AG09309 (cell line): ENCODE measurements at places on chromosomes 12 and 14.

DNA sequence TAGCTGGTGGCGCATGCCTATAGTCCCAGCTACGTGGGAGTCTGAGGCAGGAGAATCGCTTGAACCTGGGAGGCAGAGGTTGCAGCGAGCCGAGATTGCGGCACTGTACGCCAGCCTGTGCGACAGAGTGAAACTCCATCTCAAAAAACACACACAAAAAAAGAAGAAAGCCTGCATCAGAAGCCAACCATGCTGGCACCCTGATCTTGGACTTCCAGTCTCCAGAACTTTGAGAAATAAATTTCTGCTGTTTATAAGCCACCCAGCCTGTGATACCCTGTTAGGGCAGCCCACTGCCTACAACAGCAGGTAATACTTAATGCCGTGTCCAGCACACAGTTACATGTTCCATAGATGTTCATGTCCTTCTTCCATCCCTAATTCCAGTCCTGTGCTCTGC lies 62.7 kb downstream of the NDUFA12 start:
- DNase-seq = no peak

- no peak for DNase-seq
Measured at GRCh38 chr12:41485203-41485602, 297.1 kb downstream of the PDZRN4 start.

GRCh38 chr14:89432226-89432625 lies 15.2 kb upstream of the FOXN3 start:
- DNase-seq = no peak

GRCh38 chr12:97800561-97800960 lies 338.0 kb downstream of the RMST start:
- DNase-seq = no peak

GRCh38 chr12:12404297-12404696 lies 47.4 kb downstream of the BORCS5 start:
- DNase-seq = no peak

- peak; percentile 28 for DNase-seq
Measured at GRCh38 chr14:77979666-77980351, 179.9 kb downstream of the ADCK1 start.

DNA sequence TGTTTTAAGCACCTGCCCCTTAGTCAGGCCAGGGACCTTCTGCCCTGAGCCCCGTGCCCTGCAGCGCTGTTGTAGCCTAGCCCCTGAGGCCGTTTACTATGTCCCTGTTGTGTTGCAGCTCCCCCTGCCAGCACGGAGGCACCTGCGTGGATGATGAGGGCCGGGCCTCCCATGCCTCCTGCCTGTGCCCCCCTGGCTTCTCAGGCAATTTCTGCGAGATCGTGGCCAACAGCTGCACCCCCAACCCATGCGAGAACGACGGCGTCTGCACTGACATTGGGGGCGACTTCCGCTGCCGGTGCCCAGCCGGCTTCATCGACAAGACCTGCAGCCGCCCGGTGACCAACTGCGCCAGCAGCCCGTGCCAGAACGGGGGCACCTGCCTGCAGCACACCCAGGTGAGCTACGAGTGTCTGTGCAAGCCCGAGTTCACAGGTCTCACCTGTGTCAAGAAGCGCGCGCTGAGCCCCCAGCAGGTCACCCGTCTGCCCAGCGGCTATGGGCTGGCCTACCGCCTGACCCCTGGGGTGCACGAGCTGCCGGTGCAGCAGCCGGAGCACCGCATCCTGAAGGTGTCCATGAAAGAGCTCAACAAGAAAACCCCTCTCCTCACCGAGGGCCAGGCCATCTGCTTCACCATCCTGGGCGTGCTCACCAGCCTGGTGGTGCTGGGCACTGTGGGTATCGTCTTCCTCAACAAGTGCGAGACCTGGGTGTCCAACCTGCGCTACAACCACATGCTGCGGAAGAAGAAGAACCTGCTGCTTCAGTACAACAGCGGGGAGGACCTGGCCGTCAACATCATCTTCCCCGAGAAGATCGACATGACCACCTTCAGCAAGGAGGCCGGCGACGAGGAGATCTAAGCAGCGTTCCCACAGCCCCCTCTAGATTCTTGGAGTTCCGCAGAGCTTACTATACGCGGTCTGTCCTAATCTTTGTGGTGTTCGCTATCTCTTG lies 7.6 kb downstream of the DLK1 start:
- DNase-seq = no peak

GRCh38 chr14:23608454-23608853 lies 27.7 kb upstream of the DHRS2 start:
- no peak for DNase-seq

GRCh38 chr12:89783359-89784060 lies 74.9 kb upstream of the ATP2B1 start:
- DNase-seq = peak; percentile 33

GRCh38 chr14:77086017-77086727 lies 11.9 kb upstream of the CIPC start:
- DNase-seq = no peak

- no peak for DNase-seq
Measured at GRCh38 chr14:38731962-38732361, 371.1 kb downstream of the SEC23A start.

DNA sequence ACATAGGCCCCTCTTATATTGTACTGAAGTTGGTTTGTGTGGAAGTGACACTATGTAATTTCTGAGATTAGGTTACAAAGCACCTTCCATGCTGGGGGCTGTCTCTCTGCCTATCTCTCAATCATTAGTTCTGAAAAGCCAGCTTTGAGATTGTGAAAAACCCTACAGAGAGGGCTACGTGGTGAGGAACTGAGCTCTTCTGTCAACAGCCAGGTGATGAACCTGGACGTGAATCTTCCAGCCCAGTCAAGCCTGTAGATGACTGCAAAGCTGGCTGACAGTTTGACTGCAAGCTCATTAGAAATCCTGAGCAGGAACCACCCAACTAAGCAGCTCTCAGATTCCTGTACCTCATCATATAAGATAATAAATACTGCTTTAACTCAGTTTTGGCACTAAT lies 36.3 kb upstream of the BBS10 start:
- no peak for DNase-seq

DNA sequence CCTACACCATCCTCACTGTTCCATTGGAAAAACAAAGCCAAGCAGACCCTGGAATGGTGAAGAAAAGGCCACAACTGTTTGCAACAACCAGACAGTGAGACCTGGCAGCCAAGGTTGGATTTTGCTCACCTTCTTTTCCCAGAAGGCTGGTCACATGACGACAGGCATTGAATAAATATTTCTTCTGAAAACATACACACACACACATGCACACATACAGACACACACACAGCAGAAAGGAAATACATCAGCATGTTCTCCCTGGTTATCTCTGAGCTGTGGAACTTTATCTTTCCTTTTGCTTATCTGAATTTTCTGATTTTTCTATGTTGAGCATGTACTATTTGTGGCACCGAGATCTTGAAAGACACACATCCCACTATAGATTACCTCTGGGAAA lies 38.0 kb upstream of the CCDC60 start:
- no peak for DNase-seq

- DNase-seq = no peak
Measured at GRCh38 chr12:94037444-94037843, 110.9 kb upstream of the PLXNC1 start.

DNA sequence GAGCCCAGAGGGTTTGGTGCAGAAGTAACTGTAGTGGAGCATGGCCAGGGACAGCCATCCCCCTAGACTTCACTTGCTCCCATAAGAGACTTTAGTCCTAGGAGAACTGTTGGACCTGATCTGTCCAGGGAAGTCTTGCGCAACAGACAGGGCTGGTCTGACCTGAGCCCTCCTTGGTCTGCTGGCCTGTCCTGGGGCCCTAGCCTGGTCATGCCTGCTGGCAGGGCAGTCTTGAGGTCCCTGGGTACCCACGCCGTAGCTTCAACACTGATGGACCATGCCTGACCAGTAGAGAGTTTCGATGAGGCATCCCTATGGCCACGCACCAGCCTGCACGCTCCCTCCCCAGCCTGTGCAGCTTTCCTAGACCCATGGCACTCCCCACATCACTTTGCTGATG lies 305.7 kb downstream of the GPHN start:
- DNase-seq = no peak

DNA sequence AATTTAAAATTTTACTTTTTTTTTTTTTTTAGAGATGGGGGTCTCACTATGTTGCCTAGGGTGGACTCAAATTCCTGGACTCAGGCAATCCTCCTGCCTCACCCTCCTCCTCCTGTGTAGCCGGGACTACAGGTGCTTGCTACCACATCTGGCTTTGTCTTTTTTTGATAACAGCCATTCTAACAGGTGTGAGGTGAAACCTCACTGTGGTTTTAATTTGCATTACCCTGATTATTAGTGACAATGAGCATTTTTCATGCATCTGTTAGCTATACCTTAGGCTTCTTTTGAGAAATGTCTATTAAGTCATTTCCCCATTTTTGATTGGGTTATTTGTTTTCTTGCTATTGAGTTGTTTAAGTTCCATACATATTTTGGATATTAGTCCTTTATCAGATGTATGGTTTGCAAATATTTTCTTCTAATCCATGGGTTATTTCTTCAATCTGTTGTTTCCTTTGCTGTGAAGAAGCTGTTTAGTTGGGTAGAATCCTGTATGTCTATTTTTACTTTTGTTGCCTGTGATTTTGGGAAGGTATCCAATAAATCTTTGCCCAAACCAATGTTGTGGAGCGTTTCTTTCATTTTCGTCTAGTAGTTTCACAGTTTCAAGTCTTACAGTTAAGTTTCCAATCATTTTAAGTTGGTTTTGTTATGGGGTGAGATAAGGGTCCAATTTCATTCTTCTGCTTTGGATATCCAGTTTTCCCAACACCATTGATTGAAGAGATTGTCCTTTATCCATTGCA lies 86.1 kb downstream of the MYF5 start:
- no peak for DNase-seq

DNA sequence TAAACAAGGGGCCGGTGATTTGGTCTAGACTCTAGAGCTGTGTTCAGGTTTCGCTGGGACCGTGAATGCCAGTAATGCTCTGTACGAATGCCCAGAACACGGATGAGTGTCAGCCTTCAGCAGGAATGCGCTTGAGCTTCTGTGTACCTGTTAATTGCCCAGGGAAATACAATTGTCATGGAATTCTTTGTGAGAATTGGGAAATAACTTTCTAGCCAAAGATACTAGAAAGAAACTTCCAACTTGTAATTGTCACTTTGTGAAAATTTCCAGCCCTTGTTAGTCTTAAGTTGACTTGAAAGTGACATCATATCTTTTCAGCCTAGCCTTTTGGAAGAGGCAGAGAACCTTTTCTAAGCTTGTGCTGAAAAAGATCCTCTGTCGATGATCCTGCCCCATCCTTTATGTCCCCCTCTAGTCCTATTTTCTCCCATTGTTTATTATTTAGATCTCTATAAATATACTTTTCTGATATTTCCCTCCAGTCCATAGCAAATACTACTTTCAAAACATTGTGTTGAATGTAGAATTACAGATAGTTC lies 2.7 kb downstream of the CHST11 start:
- DNase-seq = no peak

DNA sequence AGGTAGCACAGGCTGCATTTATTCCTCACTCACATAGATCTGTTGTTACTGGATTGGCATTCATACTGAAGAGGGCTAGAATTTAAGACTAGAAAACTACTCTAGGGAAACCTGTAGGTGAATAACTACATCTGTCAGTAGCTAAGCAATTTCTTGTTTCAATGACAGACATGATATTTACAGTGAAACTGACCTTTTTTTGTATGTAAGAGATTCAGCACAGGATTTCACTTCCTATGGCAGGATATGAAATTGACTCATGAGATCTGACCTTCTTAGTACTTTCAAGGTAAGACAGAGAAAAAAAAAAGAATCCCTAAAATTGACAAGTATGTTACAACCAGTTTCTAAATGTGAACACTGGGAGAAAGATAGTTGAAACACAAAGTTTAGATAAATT lies 189.8 kb upstream of the SLC16A7 start:
- DNase-seq = no peak

- peak; percentile 95 for DNase-seq
Measured at GRCh38 chr12:116319898-116320621, 42.6 kb upstream of the MED13L start.

GRCh38 chr12:21925296-21925913 lies 15.8 kb downstream of the ABCC9 start:
- DNase-seq = no peak

- no peak for DNase-seq
Measured at GRCh38 chr12:1876086-1876485, 42.4 kb downstream of the CACNA2D4 start.

- DNase-seq = no peak
Measured at GRCh38 chr14:63892265-63892664, 39.5 kb downstream of the SYNE2 start.

GRCh38 chr12:54689984-54690383 lies 41.8 kb upstream of the DCD start:
- no peak for DNase-seq

DNA sequence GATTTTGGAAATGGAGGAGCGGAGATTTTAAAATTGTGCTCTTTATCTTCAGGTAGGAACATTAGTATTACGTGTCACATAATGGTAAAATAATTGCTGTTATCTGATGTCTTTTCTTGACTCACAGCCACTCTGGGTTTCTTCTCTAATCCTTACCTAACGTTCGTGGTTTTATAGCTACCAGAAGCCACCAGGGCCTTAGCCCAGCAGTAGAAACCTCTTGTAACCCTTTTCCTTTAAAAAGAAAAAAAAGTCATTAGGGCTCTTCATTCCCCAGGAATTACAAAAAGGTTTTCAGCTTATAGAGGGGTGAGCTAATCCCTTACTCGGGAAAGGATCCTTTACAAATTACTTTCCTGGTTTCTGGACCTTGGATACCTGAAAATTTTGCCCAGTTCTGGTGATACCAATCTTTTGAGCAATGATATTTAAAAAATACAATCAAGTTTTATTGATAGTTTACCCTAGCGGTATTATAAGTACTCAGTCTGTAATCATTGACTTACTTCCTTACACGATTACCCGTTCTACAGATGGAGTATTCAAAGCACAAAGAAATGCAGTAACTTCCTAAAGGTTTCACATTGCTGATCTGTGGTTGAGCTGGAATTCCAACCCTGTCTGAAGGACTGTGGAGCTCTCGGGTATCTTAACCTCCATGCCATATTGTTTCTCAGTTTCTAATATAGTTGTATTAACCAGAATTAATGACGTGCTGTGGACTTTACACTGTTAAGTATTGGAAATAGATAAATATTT lies 1.6 kb downstream of the GABARAPL1 start:
- no peak for DNase-seq

DNA sequence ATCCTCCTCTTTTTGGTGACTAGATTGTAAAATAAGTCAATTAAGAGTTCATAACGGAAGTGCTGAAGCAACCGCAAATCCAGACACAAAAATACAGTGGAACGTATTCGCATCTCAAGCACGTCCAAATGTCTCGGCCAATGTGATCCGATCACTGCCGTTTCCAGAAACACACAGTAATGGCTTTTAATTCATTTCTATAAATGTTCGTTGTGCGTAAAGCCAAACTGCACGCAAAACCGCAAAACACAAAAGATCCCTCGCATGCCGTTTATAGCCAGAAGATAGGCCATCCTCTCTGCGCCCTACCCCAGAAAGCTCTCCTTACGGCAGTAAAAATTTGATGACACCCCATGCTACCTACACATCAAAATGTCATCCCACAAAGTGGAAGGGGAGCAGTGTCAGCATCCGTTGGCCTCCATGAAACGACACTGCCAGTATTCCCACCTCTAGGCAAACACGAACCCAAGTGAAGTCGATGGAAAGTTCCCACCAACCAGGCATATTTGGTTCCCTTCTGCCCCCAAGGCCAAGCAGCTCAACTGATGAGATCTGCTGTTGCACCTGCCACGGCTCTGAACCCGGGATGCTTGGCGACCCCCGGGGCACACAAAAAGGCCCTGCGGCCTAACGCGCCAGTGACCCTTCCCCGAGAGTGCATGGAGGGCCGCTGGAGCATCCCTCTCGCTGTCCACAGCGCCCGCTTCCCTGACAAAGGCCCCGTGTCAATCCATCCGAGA lies 1.4 kb downstream of the HECTD4 start:
- DNase-seq = no peak

GRCh38 chr14:74502236-74503019 lies 8.9 kb downstream of the ISCA2 start:
- DNase-seq = no peak
